ENCODE measurements at places on chromosomes 13 and 19.

- DNase-seq, result no peak
These were observed 99.9 kb downstream of the ZMYM2 start for GRCh38 chr13:20058476-20058875.

- no peak for DNase-seq
These were observed 8.6 kb downstream of the ALDH16A1 start for GRCh38 chr19:49461656-49462055.

DNA sequence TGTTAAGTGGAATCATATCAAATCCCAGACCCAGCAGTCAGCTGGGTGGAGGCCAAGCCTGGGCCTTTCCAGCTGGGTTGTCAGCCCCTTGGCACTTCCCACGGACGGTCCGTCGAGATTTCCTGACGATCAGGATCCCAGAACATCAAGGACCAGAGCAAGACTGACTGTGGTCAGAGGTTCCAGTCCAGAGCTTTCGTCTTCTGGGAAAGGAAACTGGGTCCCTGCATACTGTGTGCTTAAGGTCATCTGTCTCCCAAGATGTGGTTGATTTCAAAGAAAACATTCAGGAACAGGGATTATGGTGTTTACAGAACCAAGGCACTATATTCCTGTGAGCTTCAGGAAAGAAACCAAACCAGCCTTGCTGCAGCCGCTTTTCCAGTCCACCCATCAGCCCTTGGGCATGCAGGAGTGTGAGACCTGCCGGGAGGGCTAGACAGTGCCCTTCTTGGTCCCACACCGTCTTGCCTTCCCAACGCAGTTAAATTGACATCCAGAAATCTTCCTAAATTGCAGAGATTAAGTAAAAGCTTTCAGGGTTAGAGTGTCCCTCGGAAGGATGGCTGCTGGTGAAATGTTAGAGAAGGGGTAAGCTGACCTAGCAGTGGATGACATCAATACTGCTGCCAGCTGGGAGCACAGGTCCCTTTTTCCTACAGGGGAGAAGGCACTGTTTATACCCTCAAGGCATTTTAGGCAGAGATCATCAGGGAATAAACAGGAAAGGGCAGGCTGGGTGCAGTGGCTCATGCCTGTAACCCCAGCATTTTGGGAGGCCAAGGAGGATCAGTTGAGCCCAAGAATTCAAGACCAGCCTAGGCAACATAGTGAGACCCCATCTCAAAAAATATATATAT is 5.0 kb upstream of the C19orf33 start:
- no peak for DNase-seq

DNA sequence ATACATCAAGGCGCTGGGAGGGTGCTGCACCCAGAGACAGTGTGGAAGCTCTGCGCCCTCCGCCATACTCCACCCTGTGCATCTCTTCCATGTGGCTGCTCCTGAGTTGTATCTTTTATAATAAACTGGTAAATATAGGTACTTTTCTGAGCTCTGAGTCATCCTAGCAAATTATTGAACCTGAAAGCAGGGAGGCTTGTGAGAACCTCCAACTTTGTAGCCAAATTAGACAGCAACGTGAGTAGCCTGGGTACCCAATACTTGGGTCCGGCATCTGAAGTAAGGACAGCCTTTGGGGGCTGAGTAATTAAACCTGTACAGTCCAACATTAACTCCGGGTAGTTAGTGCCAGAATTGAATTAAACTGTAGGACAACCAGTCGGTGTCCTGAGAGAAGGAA is 57.4 kb downstream of the RUBCNL start:
- no peak for DNase-seq

GRCh38 chr19:1324806-1325567 is 39.3 kb downstream of the EFNA2 start:
- DNase-seq, result peak; percentile 78

Measured in EL (cell line).